ENCODE measurements at places on chromosomes 16 and 17.

DNA sequence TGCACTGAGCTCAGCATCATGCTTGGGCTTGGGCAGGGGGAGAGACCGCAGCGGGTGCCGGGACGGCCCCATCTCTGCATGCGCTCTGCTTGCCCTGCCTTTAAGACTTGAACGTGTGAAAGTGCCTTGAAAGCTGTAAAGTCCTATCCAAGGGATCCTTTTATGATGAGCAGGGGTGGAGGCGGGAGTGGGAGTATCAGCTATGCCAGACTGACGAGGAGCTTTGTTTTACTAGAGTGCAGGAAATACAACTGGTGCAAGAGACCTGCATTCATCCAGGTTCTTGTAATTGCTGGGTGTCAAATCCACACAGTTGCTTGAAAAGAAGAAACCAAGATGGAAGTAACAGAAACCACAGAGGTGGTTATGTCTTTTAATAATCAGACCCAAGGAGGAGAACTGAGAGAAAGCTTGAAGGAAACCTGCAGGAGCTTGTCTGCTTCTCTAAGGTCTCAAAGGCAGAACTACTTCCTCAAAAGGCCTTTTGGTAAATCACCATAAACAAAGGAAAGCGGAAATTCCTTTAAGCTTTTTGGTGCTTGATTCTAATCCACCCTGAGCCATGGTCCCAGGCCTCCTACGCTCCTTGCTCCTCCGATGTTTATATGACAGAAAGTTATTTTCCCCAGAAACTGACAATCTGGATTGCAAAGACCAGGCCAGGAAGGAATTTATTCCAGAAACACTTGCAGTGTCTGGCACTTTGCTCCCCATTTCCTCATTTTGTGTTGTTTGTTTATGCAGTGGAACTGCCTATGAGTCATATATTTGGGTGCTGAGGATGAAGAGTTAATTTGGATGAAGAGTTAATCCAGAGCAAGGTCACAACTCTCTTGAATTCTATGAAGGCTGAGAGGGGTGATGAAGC is 51.3 kb upstream of the FBXO47 start:
- no peak for DNase-seq

GRCh38 chr16:5582529-5582928 is 484.9 kb upstream of the EEF2KMT start:
- DNase-seq = no peak

GRCh38 chr17:42980766-42981397 is 517 bp downstream of the RUNDC1 start:
- DNase-seq = peak; percentile 50

- no peak for DNase-seq
Observed at GRCh38 chr16:83851473-83851872, 43.7 kb downstream of the HSBP1 start.

DNA sequence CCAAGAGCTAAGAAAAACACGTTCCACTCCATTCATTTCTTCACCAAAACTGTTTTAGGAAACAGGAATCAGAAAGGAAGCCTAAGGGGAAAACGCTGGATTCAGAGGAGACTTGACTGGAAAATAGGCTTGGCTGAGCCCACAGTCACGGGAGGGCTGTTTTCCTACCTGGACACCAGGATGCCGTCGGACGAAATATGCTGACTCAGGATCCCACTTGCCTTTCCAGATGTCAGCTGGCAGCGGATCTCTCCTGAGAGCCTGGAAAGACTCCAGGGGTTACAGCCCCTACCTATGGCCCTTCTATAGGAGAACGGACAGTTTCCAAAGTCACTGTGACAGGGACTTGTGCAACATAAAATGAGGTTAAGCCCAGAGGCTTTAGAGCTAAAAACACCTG is 245.1 kb downstream of the C16orf95 start:
- no peak for DNase-seq

GRCh38 chr17:27544350-27545131 is 86.4 kb upstream of the LGALS9 start:
- DNase-seq = no peak

- DNase-seq = no peak
Observed at GRCh38 chr16:65196420-65197075, 74.7 kb upstream of the CDH11 start.

GRCh38 chr16:19840524-19841110 is 44.0 kb downstream of the GPRC5B start:
- DNase-seq = no peak

DNA sequence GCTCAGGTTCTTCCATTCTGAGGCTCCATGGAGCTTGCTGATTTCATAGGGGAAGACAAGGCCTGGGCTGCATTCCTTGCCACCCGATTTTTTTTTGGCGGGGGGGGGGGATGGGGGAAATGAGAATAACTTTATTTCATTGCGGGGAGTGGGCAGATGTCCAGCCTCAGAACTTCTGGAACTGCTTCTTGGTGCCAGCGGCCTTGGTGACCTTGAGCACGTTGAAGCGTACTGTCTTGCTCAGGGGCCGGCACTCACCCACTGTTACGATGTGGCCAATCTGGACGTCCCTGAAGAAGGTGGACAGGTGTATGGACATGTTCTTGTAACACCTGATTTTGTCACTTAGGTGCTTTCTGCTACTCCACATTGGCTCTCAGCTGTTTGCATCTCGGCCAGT is 8.3 kb upstream of the CENPT start:
- DNase-seq = no peak

DNA sequence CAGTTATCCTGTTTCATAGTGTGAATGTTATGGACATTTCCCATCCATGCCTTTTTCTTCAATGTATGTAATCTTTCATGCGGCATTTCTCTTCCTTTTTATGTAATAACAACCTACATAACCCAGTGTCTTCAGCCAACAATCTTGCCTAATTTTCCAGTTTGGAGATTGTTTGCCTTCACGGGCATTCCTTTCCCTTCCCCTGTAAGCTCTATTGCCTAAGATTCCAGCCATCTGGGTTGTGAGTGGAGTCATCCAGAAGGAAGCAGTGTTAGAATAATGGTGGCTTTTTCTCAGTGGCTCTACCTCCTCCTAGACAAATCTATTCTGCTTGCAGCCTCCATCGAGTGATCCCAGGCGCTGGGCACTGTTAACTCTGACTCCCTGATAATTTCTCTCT is 22.3 kb downstream of the SYCE1L start:
- DNase-seq = no peak

GRCh38 chr17:80219013-80219762 is 945 bp downstream of the SGSH start:
- peak; percentile 54 for DNase-seq

GRCh38 chr17:55202896-55203295 is 61.9 kb upstream of the HLF start:
- no peak for DNase-seq

DNA sequence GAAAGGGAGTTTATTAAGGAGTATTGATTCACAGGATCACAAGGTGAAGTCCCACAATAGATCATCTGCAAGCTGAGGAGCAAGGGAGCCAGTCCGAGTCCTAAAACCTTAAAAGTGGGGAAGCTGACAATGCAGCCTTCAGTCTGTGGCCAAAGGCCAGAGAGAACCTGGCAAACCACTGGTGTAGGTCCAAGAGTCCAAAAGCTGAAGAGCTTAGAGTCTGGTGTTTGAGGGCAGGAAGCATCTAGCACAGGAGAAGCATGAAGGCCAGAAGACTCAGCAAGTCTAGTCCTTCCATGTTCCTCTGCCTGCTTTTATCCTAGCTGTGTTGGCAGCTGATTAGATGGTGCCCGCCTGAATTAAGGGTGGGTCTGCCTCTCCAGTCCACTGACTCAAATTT is 193.0 kb downstream of the KIF2B start:
- no peak for DNase-seq

GRCh38 chr16:4117250-4117578 is 972 bp upstream of the ADCY9 start:
- DNase-seq = no peak

- DNase-seq = no peak
Observed at GRCh38 chr16:27311897-27312303, 1.9 kb upstream of the IL4R start.

GRCh38 chr16:6574146-6574545 is 758.5 kb upstream of the RBFOX1 start:
- no peak for DNase-seq

DNA sequence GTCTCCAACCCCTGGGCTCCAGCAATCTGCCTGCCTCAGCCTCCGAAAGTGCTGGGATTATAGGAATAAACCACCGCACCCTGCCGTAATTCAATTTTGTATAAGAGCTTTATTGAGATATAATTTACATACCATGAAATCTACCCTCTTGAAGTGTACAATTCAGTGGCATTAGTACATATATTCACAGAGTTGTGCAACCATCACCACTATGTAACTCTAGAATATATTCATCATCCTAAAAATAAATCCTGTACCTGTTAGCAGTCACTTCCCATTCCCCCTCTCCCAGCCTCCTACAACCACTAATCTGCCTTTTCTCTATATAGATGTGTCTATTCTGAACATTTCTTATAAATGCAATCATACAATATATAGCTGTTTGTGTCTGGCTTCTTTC is 26.1 kb downstream of the TOM1L2 start:
- no peak for DNase-seq

DNA sequence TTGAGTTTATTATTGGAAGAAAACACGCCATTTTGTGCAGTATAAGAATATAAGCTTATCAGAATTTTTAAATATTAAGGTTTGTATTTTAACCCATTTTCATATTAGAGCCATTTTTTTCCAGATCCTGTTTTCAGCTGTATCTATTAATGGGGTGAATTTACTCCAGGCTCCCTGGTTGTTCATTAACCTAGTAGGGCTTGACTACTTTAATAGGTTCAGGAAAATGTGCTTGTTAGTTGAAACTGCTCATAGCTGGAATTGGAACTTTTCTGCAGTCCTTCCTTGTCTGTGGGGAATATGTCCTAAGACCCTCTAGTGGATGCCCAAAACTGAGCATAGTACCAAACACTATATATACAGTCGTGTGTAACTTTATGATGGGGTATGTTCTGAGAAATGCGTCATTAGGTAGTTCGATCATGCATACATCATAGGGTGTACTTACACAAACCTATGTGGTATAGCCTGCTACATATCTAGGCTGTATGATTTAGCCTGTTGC is 28.0 kb downstream of the NFAT5 start:
- DNase-seq = no peak

DNA sequence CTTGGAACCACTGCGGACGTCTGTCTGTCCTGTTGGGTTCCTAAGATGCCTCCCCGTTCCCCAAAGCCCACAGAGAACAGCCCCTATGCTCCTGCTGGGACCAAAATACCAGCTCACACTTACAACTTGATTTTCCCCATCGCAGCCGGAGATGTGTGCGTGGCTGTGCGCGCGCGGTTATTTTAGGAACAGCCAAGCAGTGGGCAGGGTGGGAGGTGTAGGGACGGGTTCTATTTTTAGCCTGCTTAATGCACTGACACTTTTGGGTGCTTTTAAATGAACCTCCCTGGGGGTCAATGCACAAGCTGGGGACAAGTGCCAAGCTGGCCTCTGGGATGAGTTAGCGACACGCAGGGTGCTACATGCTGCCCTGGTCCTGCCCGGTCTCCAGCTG is 74.1 kb downstream of the KLHDC4 start:
- DNase-seq = no peak

DNA sequence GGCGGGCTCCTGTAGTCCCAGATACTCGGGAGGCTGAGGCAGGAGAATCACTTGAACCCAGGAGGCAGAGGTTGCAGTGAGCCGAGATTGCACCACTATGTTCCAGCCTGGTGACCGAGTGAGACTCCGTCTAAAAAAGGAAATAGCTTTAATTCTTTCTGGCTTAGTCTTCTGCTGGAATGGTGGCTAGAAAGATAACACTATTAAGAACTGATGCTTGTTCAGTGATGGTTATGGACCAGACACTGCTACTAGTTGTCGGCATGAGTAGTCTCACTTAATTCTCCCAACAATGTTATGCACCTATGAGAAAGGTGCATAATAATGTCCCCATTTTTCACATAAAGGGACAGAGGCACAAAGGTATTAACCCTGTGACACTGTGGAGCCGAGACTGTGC is 188.7 kb downstream of the HS3ST3A1 start:
- DNase-seq = no peak

DNA sequence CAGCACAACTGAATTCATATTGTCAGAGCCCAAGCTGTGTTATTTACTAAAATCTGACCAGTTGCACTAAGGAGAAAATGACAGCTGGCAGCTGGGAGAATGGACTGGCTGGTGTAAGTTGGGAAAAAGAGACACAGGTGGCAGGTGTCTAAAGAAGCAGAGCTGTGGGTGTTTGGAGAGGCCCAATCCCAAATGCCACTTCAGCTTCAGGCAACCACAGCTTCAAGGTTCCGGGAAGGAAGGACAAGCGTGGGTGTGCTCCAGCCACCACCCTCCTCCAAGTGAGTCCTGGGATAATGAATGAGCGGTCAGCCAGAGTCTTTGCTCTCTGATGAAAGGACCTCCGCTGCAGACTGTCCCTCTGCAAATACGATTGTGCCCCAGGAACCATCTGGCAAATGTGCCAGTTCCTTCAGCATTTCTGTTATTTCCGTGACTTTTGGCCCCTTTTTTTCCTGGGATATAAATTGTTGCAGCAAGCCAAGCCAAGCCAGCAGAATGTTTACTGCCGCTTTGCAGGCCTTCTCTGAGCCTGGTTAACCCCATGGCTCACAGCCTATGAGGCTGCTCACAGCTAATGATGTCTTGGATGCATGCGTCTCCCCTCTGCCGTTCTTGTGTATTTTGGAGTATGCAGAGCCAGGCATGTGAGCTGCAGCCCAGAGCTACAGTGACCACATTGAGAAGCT is 9.5 kb upstream of the RHBDL3 start:
- DNase-seq = no peak

DNA sequence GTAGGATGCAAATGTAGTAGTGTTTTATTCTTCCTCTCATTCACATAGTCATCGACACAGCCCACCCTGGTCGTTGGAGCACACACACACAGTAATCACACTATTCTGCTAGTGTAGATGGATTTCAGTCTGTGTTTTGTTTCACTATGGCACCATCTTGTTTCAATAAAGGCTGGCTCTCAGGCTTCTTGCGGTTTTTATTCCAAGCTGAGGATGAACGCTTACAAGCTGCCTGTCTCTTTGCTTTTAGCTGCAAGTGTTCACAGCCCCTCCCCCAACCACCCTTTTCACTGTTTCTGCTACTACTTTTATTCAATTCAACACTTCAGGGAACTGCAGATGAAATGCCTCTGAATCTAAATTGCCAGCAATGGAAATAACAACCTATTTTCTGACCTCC is 140.9 kb upstream of the PMFBP1 start:
- DNase-seq = no peak

- DNase-seq = no peak
Observed at GRCh38 chr17:13995856-13996271, 73.4 kb upstream of the COX10 start.

DNA sequence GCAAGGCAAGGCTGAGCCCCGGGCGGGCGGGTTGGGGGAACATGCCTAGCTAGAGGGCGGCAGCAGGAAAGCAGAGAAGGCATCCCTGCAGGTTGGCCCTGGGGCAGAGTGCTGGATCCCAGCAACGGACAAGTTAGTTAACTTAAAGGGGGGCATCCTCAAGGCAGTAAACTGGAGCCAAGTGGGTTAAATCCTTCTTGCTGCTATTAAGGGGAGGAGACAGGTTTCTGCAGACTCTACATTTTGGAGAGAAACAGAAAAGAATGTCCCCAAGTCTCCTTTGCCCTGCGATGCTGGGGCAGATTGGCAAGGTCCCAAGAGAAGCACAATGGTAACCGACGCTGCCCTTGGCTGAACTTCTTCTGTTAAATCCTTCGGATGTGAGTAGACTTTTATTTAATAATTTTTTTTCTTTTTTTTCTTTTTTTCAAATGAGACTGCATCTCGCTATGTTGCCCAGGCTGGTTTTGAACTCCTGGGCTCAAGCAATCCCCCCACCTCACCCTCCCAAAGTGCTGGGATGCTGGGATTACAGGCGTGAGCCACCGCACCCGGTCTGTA is 14.0 kb downstream of the ATP5PD start:
- DNase-seq = no peak

GRCh38 chr17:13967416-13967815 is 101.9 kb upstream of the COX10 start:
- DNase-seq = no peak

- DNase-seq = peak; percentile 99
Observed at GRCh38 chr17:8189711-8190477, at the start of gene BORCS6. Gene BORCS6 (minus strand): TSS chr17:8190180. CDS start chr17:8190140, 40 bp downstream.
